ENCODE measurements at places on chromosomes 11 and 22.

GRCh38 chr11:131371791-131372104 lies 1.3 kb downstream of the NTM start:
- no peak for DNase-seq

- DNase-seq = no peak
Measured at GRCh38 chr11:134665571-134666270, 253.7 kb upstream of the B3GAT1 start.

DNA sequence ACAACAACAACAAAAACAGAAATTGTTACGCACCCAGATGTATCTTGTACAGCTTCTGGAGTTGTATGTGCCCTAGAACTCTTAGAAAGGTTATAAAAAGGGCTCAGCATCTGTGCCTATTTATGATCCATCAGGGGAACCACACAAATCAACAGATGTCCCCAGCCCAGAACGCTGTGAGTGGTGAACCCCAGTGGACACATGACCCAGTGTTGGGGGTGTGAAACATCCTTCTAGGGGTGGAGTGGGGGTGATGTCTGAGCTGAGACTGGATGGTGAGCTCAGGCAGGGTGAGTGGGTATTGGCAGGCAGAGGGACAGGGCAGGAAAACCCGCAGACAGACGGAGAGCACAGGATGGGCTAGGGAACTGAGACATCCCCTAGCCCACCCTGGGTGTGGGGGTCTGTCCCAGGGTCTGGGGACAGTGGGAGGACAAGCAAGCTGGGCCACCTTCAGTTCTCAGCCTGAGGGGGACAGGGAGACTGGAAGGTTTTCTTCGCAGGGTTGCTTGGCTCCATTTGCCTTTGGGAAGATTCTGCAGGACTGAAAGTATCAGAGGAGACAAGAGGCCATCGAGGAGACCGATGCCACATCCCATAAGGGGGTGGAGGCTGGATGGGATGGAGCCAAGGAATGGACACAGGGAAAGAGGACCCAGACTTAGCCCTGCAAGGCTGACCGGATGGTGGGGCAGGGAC lies 5.8 kb upstream of the EMID1 start:
- DNase-seq = no peak

DNA sequence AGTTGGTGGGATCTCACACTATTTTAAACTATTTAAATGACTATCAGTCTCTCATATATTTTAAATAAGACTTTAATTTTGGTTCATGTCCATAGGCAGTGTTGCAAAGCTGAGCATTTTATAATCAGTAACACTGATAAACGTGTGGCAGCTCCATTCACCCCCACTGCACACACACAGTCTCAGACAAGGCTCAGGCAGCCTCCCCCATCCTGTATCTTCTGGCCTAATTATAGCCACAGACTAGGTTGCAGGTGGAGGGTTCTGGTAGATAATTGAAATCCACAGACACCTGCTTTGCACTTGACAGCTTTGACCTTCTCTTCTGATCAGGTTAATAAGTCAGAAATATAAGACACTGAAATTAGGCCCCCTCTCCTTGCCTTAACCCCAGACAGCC lies 118.5 kb upstream of the LDLRAD3 start:
- no peak for DNase-seq

DNA sequence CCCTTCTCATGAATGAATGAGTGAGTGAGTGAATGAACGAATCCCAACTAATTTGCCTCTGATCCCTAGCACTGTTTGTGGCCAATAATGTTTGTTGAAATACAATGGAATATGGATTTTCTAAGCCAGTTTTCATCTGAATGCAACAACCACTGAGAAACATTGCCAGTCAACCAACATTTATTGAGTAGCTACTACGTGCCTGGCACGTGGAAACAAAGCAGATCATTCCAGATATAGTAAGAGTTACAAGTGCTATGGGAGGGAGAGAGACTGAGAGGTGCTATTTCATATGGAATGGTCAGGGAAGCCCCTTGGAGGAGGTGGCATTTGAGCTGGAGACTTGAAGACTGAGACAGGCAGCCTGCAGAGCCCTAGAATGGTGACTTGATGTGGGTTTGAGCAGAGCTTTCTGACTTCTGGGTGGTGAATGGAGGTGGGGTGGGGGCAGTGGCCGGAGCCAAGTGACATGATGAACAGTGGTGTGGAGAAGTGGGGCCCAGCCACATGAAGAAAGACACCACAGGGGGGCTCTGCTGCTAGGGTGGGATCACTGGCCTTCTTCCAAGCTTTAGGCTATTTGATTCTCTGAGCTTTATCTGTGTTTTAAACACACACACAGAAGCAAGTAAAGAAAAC lies 35.1 kb upstream of the SMTN start:
- no peak for DNase-seq

DNA sequence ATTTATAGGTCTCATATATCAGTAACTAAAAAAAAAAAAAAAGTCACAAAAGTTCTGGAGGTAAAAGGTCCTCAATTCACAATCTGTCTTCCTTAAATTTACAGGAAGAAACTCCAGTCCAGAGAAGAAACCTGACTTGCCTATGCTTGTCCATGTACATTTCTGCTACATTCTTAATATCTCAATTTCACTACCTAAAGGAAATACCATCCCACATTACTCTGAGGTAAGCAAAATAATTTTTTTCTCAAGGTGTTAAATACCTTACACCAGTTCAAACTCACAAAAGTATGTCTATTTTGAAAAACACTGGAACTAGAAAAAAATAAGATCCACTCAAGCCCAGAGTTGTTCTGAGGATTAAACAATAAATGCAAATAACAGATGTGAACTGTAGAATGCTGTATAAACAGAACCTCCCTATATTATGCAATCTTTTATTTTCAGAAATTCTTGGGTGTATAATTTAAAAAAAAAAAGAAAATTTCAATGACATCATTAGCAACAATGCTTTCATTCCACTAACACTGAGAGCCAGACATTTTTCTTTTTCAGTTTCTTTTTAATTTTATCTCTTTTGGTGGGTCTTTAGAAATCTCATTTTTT lies 49.9 kb upstream of the GDPD4 start:
- DNase-seq = no peak

All from stimulated activated CD8-positive, alpha-beta memory T cell treated with anti-CD3 and anti-CD28 coated beads, Interleukin-7, amount 100 ng/mL, for 24 hours (primary cell).